ENCODE measurements at places on chromosomes 5 and 9. TPM values are rescaled to one million over a fixed set of nuclear protein-coding genes. Genes with fewer than 3 reads are reported as not detected.

The TMEM245 gene
- 53.5 TPM for polyA plus RNA-seq

The KLF9 gene
- polyA plus RNA-seq: 7.2 TPM

GRCh38 chr5:36502608-36503007, 103.8 kb upstream of the SLC1A3 start:
- DNase-seq: no peak

GRCh38 chr9:132234535-132234934, 72.7 kb downstream of the NTNG2 start:
- no peak for DNase-seq

DNA sequence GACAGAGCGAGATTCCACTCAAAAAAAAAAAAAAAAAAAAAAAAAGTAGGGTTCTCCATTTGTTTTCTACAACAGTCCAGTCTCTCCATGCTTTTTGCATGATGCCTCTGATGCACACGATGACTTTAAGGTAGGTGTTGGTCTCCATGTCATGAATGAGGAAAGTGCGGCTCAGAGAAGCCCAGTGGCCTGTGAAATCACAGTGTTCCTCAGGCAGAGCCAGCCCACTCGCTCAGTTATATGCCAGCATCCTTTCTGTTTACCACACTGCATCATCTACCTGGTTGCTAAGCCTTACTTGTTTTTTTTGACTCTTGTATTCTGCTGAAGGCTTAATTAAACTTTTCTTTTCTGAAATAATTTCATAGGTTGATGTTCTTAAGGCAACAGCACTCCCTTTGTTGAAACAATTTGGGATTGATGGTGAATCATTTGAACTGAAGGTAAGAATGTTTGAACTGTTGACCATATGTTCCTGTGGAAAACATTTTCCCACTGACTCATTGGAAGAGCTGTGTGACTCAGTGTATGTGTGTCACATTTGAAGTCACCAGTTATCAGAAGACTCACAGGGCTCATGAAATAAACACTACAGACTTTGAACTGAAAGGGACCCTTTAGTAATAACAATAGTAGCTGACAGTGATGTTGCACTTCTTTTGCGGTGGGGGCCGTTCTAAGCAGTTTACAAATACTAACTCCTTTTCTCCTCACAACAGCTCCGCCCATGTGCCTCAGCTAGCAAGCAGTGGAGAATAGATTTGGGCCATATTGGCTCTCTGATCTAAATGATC, 40.2 kb downstream of the RCL1 start:
- peak; percentile 94 for DNase-seq

GRCh38 chr5:1780614-1780930, 19.1 kb downstream of the MRPL36 start:
- DNase-seq: no peak

- no peak for DNase-seq
Measured at GRCh38 chr5:6251565-6252102, 126.7 kb downstream of the MED10 start.

Data from HepG2 (cell line).